ENCODE measurements at places on chromosomes 12 and 14.

GRCh38 chr12:11837216-11837934, 187.9 kb downstream of the ETV6 start:
- no peak for DNase-seq

GRCh38 chr14:51392416-51392815, 152.4 kb downstream of the TMX1 start:
- no peak for DNase-seq

DNA sequence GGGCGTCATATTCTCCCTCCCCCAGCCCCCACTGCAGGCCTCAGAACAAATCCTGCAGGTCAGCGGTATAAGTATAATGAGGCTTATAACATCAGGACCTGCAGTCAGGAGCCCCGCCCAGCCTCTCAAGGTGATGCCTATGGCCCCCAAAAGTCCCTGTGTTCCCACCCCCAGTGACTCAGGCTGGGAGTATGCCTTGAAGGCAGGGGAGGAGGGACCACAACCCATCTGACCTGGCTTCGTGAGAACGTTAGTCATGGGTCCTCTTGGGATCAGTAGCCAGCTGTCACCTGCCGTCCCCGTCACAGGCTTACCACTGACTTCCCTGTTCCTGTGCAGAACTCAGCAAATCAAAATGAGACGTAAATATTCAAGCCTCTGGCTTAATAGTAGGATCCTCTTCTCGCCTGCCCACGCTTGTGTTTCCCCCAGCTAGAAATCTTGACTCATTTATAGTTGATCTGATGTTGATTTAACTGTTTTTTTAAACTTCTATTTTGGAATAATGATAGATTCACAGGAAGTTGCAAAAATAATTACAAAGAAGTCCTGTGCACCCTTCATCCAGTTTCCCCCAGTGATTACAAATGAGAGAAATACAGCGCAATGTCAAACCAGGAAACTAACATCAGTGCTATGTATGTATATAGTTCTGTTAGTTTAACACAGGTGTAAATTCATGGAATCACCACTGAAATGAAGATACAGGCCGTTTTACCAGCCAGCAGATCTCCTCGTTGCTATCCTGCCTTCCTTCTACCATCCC, 107.5 kb downstream of the ADGRD1 start:
- DNase-seq: no peak

- no peak for DNase-seq
Observed at GRCh38 chr14:96423446-96424108, 31.6 kb downstream of the AK7 start.

Measured in astrocyte of the spinal cord (primary cell).